NK-92 treated with Interleukin-12 subunit alpha and Interleukin-12 subunit beta, amount 100 ng/mL, for 24 hours (cell line): ENCODE measurements at places on chromosomes 1 and 21.

- DNase-seq: no peak
These were observed 36.3 kb downstream of the CLCA1 start for GRCh38 chr1:86504895-86505563.

DNA sequence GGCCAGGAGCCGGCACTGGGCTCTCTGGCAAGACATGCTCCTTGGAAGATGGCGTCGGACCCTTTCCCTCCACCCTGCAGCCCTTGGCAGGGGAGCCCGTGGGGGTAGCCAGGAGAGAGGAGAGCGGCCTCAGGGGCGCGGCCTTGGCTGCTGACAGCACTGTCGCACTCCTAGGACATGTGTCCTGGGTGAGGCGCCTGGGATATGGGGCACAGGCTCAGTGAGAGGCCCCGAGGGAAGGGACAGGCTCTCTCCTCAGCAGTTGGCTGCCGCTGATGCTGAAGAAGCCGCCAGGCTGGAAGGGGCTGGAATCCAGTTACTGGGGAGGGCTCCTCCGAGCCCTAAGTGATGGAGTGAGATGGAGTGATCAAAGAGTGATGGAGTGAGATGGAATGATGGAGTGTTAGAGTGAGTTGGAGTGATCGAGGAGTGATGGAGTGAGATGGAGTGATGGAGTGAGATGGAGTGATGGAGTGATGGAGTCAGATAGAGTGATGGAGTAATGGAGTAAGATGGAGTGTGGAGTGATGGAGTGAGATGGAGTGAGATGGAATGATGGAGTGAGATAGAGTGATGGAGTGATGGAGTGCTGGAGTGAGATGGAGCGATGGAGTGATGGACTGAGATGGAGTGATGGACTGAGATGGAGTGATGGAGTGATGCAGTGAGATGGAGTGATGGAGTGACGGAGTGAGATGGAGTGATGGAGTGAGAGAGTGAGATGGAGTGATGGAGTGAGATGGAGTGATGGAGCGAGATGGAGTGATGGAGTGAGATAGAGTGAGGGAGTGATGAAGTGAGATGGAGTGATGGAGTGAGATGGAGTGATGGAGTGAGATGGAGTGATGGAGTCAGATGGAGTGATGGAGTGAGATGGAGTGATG lies 27.6 kb upstream of the PKP1 start:
- no peak for DNase-seq

- no peak for DNase-seq
These were observed 54.3 kb downstream of the ST6GALNAC5 start for GRCh38 chr1:76921590-76921989.

GRCh38 chr1:42774928-42775526 lies 8.0 kb downstream of the C1orf50 start:
- no peak for DNase-seq

DNA sequence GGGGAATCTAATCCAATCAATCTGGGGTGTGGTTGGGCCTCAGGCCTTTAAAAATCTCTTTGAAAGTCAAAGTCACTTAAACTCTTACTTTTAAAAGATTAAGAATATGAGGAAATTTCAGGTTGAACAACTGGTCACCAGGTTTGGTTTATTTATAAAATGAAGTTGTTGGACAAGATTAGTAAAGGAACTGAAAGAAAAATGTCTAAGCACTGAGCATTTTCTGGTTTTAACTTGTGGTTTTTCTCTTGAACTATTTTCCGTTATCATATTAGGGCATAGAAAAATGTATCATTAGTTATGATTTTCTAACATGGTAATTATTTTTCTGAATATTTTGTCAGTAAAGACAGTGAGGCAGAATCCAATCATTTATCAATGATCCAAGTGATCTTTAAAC lies 49.6 kb downstream of the RGS2 start:
- DNase-seq: no peak
